ENCODE measurements at places on chromosomes 5 and 9.

- DNase-seq: no peak
These were observed 36.6 kb downstream of the BICD2 start for GRCh38 chr9:92727716-92728700.

- no peak for DNase-seq
These were observed 152.9 kb upstream of the IRX2 start for GRCh38 chr5:2904399-2904798.

DNA sequence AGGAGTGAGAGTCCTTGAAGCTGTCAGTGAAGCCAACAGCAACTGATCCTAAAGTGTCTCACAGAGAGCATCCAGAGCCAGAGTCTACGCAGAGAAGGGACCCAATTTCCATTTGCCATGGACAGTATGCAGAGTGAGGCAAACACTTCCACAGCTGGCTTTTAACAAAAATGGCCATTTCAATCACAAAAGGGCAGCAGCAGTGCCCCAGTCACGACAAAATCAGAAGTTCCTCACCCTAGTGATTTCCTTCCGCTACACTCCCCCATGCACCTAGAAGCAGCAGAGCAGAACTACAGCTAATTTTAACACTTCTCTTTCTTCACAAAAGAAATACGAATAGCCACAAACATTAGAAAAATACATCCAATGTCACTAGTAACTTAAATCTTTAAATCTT lies 27.9 kb downstream of the FBXW11 start:
- DNase-seq: no peak

DNA sequence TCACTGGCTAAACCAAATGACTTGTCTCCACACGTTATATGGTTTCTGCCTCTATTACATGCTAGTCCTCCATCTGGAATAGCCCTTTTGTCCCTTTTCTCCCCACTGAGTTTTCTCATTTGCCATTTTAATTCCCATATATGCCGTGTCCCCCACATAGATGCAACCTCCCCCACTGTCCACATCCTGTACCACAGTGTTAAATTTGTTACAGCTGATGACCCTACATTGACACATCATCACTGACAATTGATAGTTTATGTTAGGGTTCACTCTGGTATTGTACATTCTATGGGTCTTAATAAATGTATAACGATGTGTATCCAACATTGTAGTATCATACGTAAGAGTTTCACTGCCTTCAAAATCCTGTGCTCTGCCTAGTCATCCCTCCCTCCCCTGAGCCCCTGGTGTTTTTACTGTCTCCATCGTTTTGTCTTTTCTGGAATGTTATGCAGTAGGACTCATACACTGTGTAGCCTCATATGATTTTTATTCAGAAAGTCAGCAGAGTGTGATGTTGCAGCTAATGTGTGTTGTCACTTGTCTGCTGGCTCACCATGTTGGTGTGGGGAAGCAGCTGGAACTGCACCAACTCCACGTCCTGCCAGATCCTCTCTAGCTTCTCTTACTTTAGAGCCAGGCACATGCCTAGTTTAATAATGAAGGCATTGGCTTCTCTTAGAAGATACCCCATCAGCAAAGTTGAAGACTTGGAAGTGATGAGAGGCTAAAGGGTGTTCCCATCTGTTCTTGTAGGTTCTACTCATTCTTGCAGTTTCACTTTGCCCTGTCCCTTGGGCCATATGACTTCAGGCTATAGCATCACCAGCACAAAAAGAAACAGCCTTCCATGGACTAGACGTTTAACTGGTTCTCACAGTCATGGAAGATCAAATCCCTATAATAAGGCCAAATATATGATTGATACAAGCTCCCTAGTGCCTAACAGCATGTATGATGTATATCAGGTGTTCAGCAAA lies 30.2 kb downstream of the LRRC70 start:
- DNase-seq: no peak

DNA sequence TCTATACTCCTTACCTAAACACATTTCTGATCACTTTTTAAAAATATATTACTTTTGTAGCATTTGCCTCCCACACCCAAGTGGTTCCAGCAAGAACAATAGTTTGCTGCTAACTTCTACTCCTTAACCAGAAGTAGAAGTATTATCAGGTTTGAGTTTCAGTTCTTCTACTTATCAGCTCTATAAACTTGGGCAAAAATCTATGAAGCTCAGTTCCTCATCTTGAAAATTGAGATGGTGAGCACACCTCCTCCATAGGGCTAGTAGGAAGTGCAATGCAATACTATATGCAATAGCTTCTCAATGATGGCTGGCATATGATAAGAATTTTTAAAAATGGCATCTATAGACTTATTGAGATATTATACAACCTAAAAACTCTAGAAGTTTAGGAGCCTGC lies 283.7 kb downstream of the TLR4 start:
- DNase-seq: no peak

DNA sequence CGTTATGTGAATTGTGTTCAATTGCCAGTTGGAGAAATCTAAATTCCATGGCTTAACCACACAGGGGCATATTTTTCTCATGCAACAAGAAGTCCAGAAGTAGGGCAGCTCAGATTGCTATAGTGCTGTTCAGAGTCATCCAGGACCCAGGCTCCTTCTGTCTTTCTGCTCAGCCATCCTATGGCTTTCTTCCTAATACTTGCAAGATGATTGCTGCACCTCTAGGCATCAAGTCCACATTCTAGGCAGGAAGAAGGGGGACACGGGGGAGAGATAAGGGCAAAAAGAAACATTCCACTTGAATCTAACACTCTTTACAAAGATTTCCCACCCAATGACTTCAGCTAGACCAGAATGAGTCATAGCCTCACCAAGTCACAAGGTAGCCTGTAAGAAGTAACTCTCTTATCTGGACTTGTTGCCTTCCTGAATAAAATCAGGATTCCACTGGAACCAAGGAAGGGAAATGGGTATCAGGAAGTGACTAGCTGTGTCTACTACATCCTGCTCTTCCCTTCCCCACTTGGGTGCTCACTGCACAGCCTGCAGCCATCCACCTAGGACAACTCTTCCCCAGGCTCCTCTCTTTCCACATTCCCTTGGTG lies 5.3 kb downstream of the ERAP2 start:
- no peak for DNase-seq

DNA sequence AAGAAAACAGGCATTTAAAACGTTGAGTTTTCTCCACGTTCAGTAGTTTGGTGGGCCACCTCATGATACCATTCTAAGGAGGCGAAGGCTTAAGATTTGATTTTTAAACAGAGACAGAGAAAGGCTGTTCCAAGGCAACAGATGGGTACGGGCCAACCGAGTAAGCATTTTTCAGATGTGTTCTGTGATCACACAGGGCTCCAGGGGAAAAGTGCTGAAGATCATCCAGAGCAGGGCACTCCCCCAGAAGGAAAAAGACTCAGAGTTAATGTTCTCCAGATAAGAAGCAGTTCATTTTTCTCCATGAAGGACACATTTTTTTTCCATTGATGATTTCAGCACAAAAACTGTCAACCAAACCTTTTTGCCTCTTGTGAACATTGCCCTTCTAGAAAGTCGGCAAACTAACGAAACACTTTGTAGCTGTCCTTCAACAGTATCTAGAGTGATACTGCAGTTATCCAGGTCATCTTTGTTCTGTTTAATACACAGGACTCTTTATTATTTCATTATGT lies 138.7 kb downstream of the ALDH1A1 start:
- DNase-seq: no peak

DNA sequence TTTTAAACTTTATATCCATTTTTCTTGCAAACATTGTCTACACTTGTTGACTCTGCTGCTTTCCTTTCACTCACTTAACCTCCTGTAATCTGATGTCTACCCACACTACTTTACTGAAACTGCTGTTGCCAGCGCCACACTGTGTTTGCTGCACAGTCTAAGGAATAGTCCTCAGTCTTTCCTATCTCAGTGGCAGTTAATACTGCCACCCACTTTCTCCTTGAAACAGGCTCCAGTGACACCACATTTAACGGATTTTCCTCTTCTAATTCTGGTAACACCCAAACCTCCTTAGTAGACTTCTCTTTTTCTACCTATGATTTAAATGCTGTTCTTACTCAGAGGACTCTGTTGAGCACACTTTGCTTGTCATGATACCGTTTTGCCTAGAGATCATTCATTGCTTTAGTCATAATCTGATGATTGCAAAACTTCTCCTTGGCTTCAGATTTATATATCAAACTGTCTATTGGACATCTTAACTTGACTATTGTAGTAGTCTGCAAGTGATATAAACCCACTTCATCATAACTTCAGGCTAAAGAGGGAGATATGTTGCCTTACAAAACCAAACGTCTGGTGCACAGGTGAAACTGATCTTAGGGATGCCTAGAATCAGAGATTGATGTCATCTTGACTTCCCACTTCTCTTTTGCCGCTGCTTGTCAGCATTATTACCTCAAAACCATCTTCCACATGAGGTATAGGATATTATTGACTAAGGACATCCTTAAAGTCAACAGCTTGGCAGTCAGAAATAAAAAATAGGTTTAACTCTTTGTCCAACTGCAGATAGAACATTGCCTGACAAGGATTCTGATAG lies 94.1 kb downstream of the CDC42SE2 start:
- DNase-seq: no peak

GRCh38 chr5:1208221-1208742 lies 6.9 kb downstream of the SLC6A19 start:
- no peak for DNase-seq

GRCh38 chr5:135822286-135822685 lies 12.2 kb upstream of the SLC25A48 start:
- no peak for DNase-seq

DNA sequence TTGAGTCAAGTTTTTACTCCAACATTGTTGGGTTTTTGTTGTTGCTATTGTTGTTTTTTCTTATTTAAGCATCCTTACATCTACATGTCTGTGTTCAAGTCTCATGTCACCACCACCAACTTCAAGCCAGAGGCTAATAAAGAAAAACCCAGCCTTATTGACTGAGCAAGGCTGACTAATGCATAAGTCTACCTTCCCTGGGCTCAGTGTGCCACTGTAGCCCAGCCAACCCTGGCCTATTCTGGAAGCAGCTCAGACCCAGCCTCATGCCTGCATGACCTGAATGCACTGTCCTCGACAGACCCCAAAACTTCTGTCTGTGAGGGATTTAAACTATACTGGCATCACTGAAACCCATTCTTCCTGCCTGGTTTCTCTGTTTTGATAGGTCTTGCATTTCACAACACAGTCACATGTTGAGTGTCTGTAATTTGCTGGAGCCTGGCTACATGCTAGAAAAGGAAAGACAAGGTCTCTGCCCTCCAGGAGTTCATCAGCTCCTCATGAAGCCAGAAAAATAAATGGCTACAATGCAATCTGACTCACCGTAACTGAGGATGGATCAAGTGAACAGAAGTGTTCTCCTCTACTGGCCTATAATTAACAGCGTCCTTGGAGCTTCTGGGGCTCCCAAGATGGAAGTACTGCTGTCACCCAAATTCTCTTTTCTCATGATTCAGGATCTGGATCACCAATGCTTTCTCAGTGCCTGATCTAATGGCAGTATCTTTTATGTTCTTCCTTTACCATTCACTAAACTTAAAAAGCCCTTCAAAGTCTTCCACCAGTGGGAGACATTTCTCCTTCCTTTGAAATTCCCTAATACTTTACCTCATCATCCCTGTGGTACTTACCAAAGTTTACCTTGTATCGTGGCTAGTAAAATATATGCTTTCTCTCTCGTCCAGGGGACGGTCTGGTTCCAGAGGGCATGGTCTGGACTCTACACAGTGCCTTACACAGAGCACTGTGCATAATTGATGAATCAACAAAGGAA lies 103.9 kb upstream of the IFNE start:
- no peak for DNase-seq

GRCh38 chr5:178330791-178331404 lies 98.3 kb upstream of the PHYKPL start:
- no peak for DNase-seq

- no peak for DNase-seq
These were observed 247.7 kb downstream of the ENC1 start for GRCh38 chr5:74392711-74393351.

DNA sequence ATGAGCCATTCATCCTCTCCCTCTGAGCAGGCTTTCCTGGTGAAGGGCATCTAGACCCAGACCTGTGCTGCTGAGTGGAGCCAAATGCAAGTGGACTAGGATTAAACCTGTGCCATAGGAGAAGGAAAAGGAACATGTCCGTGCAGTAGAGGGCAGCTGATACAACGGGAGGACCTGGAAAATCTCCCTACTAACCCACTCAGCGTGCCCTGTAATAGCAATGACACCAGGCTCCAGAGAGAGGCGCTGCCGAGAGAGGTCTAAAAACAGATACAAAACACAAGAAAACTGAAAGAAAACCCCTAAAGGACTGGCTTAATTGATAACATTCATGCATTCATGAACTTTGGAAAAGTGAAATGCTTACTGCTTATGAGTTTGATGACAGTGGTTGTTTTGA lies 60.8 kb downstream of the PFDN1 start:
- no peak for DNase-seq

GRCh38 chr5:159319363-159319762 lies 10.9 kb downstream of the IL12B start:
- DNase-seq: no peak

- DNase-seq: no peak
These were observed 3.2 kb upstream of the IRX2 start for GRCh38 chr5:2754581-2755075.

DNA sequence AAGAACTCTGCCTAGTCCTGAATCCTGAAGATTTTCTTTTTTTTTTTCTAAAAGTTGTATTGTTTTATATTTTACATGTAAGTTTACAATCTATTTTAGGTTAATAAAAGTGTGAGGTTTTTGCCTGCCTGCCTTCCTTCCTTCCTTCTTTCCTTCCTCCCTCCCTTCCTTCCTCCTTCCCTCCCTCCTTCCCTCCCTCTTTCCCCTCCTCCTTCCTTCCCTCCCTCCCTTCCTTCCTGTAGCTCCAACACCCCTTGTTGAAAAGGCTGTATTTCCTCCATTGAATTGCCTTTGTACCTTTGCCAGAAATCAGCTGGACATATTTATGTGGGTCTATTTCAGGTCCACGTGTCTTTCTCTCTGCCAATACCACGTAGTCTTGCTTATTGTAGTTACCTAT lies 46.6 kb downstream of the CACNA1B start:
- no peak for DNase-seq

- no peak for DNase-seq
These were observed 6.1 kb upstream of the TMEM252 start for GRCh38 chr9:68546596-68547390.

- no peak for DNase-seq
These were observed 3.4 kb downstream of the PRRC2B start for GRCh38 chr9:131397100-131397790.

DNA sequence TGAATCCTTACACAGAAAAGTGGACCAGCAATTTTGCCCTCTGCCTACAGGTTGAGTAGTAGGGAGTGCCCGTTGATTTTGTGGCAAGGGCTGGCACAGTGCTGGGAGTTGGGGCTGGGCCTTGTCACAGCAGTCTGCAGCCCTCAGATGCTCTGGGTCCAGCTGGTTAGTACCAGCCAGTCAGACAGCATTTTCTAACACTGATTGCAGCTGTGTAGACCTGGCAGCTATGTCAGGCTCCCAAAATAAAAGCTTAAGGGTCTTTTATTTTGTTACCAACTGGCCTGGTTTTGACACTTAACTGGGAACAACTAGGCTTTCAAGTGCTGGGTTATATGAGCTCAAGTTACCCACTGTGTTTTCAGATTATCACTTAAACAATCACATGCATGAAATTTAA lies 57.7 kb downstream of the MAT2B start:
- DNase-seq: no peak

All from fibroblast of skin of left quadriceps (primary cell).